ENCODE measurements at places on chromosomes 2 and 18.
A peak's percentile ranks its signal among the peaks of the same experiment; 100 is the strongest.

GRCh38 chr2:77520641-77521547, 1.3 kb downstream of the LRRTM4 start:
- DNase-seq, result no peak

- DNase-seq, result no peak
These were observed 62.5 kb upstream of the SH3RF3 start for GRCh38 chr2:109066501-109066900.

DNA sequence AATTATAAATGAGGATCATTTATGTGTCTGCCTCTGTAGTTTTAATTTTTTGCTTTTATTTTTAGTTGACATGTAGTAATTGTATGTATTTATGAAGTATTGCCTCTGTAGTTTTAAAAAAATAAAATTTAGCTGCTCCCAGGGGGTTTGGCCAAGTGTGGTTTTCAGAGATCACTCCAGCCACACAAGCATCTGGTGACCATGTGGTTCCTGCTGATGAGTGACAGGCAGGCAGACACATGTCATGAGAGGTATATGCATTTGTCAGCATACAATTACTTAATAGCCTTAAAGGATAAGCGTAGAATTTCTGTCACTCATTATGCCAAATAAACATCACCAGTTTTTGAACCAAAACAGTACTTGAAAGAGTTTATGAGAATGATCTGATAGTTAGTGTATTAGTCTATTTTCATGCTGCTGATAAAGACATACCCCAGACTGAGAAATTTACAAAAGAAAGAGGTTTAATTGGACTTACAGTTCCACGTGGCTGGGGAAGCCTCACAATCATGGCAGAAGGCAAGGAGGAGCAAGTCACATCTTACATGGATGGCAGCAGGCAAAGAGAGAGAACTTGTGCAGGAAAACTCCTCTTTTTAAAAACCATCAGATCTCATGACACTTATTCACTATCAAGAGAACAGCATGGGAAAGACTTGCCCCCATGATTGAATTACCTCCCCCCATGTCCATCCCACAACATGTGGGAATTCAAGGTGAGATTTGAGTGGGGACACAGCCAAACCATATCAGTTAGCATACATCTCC, 29.6 kb downstream of the MREG start:
- no peak for DNase-seq

- DNase-seq, result no peak
These were observed 24.5 kb downstream of the SIGLEC15 start for GRCh38 chr18:45850021-45850420.

- DNase-seq, result no peak
These were observed 28.3 kb downstream of the ZAP70 start for GRCh38 chr2:97741686-97742085.

- DNase-seq, result no peak
These were observed 215.4 kb upstream of the OSR1 start for GRCh38 chr2:19573784-19574183.

GRCh38 chr2:200086911-200087310, 131.5 kb downstream of the MAIP1 start:
- DNase-seq, result no peak

DNA sequence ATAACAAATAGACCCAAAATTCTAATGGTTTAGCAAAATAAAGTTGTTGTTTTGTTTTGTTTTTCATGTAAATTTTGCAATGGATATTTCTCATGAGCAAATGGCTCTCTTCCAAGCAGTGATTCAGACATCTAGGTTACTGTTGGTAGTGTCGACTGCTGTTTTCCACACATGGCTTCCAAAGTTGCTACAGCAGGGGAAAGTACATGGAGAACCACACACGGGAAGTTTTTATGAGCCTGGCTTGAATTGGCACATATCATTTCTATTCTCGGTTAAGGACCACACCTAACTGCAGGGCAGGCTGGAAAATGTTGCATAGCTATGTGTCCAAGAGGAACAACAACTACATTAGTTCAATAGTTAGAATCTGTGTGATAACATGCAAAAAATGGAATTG, 262.1 kb downstream of the GALNT13 start:
- no peak for DNase-seq

DNA sequence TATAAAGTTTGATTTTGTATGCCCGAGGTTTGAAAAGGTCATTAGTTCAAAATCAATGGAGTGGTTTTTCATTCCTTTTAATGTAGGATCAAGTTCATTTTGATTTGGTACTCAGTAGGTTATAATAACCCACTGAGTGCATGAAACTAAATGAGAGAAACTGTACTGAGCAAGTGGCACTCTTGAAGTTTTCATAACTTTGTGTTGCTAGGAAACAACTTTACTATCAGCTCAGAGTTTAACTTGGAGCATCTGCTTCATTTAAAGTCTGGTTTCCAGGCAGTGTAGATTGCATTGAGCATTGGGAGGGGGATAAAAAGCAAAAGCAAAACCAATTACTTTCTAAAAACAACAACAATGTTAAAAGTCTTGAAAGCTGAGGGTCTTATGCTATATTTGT, 1361.6 kb upstream of the CHAC2 start:
- no peak for DNase-seq

- no peak for DNase-seq
These were observed 304.6 kb upstream of the CXCR4 start for GRCh38 chr2:136422512-136422911.

- DNase-seq, result no peak
These were observed 281.7 kb upstream of the ID2 start for GRCh38 chr2:8400196-8400595.

- DNase-seq, result no peak
These were observed 515.9 kb downstream of the SLC4A3 start for GRCh38 chr2:220143336-220143735.

DNA sequence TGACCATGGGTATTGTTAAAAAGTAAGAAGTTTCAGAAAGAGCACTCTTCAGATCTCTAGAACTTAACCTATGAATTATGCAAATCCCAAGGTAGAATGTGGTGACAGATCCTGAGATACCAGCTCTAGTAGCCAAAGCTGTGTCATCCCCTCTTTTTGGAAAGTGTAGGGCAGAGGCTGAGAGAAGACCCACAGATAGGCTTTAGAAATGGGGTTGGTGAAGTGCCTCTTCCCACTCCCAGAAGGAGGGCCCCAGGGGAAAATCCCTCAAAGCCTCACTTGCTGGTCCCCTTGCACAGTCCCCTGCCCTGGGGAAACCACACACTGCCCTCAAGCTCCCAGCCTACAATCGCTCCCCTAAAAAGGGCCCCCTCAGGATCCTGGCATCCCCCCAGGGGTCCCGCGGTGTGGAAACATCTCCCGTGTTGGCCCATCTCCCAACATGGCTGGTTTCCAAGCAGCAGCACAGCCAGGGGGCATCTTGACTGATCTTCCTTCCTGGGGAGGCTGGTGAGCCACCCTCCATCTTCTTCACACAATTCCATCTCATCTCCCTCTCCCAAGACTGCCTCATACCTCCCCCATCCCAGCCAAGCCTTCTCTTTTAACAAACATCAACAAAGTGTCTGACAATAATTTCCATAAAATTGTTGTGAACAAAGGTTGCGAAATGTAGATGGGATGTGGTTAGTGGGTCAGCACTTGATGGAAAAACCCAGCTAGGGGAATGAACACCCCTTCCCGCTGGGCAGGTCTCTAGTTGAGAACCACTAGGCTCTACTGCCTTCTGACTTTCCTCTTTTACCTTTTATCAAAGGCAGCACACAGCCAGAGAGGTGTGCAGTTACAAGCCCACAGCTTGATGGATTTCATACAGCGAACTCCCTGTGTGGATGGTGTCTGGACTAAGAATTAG, 25.1 kb downstream of the MAL start:
- no peak for DNase-seq

DNA sequence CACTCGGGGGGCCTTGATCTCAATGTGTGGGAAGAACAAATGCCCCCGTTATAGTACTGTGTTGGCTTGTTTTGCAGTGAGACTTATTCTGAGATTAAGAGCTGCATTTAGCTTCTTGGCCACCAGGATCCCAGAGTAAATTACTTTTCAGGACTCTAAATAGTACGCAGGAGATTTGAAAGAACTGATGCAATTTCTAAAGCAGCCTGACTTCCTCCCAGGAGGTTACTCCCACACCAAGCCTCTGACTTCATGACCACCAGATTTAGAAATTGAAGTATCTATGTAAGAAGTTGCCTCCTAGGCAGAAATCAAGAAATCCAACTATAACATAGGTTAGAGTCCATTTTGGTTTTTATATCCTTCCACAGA, 67.0 kb downstream of the FEZ2 start:
- DNase-seq, result no peak

- DNase-seq, result no peak
These were observed 45.5 kb downstream of the TMEM37 start for GRCh38 chr2:119477113-119477505.

DNA sequence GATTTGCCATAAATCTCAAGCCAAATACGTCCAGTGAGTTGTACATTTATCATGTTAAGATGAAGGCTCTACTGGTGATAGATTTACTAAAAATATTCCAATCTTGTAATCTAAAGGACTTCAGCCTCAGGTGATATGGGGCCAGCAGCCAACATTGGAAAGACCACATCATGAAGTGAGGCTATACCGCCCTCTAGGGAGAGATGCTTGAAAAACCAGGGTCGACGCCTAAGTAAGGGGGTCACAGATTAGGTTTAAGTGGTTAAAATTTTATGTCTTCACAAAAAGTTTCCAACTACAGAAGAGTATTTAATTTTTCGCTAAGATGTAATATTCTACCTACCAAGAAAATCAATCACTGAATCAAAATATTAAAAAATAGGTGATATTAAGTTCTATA, 33.3 kb downstream of the DOCK10 start:
- DNase-seq, result peak; percentile 30

DNA sequence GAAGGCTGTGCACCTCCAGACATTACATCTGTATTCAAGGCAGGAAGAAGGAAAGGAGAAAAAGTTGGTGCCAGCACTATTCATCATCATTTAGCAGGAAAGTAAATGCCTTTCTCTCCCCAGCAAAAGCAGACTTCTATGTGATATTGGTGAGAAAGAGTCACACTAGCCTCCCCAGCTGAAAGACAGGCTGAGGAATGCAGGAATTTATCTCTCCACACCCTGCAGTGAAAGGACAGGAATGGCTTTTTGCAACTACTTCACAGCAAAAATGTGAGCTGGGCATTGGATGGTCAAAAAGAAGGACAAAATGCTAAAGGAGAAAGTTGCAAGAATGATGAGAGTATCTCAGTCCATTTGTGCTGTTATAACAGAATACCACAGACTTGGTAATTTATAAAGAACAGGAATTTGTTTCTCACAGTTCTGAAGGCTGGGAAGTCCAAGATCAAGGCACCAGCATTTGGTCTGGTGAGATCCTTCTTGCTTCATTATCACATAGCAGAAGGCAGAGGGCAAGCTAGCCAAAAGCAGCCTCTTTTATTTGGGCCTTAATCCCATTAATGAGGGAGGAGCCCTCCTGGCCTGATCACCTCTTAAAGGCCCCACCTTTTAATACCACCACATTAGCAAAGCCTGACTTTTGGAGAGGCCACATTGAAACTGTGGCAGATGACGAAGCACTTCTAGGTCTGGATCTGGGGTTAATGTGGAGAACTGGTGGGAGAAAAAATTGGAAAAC, 388.1 kb upstream of the SLC14A2 start:
- no peak for DNase-seq

- DNase-seq, result no peak
These were observed 446 bp upstream of the EFHD1 start for GRCh38 chr2:232632904-232633412.

- DNase-seq, result no peak
These were observed 96.4 kb downstream of the CDCA7 start for GRCh38 chr2:173451118-173451517.

DNA sequence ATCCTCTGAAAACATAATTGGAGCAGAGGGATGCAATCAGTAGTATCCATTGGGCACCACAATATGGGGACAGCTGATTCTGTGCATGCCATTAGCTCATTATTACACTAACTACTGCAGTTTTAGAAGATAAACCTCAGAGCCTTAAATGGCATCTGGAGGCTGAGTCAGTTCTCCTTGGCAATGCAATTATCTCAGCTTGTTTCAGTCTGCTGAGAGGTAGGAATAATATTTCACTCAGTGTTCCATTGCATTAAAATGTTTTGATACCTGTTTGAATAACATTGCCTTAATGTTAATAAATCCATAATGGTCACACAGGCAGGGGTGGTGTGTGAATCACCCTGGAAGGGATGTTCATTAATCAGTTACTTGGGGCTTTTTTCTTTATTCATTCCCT, 309.6 kb downstream of the LRRTM1 start:
- no peak for DNase-seq

GRCh38 chr2:201046881-201047280, 24.6 kb downstream of the HYCC2 start:
- no peak for DNase-seq
